CD8-positive, alpha-beta memory T cell (primary cell): ENCODE measurements at places on chromosomes 2 and 18. TPM values are rescaled to one million over a fixed set of nuclear protein-coding genes. Genes with fewer than 3 reads are reported as not detected.

STK17B gene
- total RNA-seq = 121 TPM

LCT gene
- total RNA-seq = 0.48 TPM

NCK2 gene
- total RNA-seq = 72.4 TPM

GRCh38 chr2:66982766-66983165 is 414.4 kb upstream of the ETAA1 start:
- H3K27me3 ChIP-seq = no peaks in the 10 kb centered on the region
- no peak for DNase-seq
- no peak overlapping the region for H3K27ac ChIP-seq
- no peaks in the 10 kb centered on the region for H3K36me3 ChIP-seq

GRCh38 chr18:63545000-63545399 is 2.8 kb downstream of the SERPINB12 start:
- no peaks in the 10 kb centered on the region for H3K4me1 ChIP-seq
- DNase-seq = no peak
- no peak overlapping the region for H3K27ac ChIP-seq

DNA sequence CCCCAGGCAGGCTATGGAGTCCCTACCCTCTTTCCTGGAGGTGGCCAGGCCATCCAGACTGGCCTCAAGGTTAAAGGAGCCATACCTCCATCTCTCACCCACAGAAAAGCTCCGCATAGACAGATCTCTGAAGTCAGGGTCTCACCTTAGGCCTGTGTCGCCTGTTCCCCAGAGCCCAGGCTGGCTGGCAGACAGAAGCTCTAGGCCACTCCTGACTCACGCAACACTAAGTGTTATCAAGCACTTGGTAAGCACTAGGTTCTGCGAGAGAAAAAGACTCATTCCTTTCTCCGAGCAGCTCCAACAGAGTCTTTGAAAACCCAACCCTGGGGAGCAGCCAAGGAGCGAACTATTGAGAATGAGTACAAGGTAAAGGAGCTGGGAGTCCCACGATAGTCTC is 6.1 kb downstream of the SMAD7 start:
- H3K27me3 ChIP-seq = no peaks in the 10 kb centered on the region
- H3K36me3 ChIP-seq = no peaks in the 10 kb centered on the region
- H3K4me3 ChIP-seq = peak overlapping the region; percentile 35
- no peak overlapping the region for H3K27ac ChIP-seq

- H3K27ac ChIP-seq = no peak overlapping the region
- DNase-seq = no peak
- H3K4me1 ChIP-seq = no peaks in the 10 kb centered on the region
- H3K36me3 ChIP-seq = no peaks in the 10 kb centered on the region
- no peaks in the 10 kb centered on the region for H3K27me3 ChIP-seq
- H3K4me3 ChIP-seq = no peak overlapping the region
These were observed 402.1 kb downstream of the ZNF521 start for GRCh38 chr18:24949908-24950307.

AUP1 gene
- total RNA-seq = 219 TPM

DNA sequence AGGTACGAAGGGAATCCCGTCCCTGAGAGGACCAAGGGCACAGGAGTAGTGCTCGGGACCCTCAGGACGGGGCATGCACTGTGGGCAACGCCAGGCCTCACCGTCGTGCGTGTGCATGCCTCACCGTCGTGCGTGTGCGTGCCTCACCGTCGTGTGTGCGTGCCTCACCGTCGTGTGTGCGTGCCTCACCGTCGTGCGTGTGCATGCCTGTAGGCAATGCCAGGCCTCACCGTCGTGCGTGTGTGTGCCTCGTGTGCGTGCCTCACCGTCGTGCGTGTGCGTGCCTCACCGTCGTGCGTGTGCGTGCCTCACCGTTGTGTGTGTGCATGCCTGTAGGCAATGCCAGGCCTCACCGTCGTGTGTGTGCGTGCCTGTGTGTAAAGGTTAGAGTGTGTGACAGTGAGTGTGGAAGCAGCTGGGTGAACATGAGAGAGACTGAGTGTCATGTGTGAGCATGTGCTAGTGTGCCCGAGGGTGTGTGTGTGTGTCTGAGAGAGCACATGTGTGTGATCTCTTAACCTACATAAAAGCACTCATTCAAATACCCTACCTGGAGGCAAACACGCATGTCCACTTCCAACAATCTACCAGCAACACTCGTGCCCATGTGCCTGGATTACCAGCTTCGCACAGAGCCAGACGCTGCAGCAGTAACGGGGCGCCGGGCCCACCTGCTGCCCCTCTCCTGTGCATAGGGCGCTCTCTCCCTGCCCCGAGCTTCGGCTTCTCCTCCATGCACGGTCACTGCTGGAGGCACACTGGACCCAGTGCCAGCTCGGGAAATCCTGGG is 36.3 kb downstream of the ZNF516 start:
- no peaks in the 10 kb centered on the region for H3K36me3 ChIP-seq
- H3K4me1 ChIP-seq = no peaks in the 10 kb centered on the region
- H3K4me3 ChIP-seq = no peak overlapping the region
- H3K27ac ChIP-seq = no peak overlapping the region
- DNase-seq = no peak
- H3K27me3 ChIP-seq = no peaks in the 10 kb centered on the region

DNA sequence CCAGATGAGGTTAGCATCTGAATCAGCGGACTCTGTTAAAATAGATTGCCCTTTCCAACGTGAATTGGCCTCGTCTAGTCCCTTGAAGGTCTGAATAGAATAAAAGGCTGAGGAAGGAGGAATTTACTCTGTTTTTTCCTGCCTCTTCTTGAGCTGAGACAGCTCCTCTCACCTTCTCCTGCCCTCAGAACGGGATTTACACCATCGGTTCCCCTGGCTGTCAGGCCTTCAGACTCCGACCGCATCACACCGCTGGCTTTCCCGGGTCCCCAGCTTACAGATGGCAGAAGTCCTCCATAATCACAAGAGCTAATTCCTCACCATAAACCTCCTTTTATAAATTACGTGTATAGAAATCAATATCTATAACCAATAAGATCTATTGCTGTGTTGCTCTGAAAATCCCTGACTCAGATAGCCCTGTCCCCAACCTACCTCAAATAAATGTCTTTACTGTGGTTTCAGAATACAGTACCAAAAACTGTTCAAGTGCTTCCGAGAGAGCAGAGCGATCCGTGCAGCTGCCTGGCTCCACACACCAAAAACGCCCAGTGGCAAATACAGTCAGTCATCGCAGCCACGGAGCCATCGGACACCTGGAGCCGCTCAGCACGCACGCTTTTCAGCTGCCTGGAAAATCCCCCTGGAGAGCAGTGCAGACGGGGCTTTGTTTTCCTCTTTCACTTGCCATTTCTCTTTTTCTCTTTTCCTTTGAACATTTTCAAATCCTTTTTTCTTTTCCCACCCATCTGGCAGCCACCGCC is 196.9 kb downstream of the NRP2 start:
- H3K4me1 ChIP-seq = no peaks in the 10 kb centered on the region
- DNase-seq = no peak
- no peaks in the 10 kb centered on the region for H3K36me3 ChIP-seq
- H3K27me3 ChIP-seq = no peaks in the 10 kb centered on the region
- no peak overlapping the region for H3K27ac ChIP-seq
